ENCODE measurements at places on chromosomes 2 and 18. TPM values are rescaled to one million over a fixed set of nuclear protein-coding genes. Genes with fewer than 3 reads are reported as not detected.

DNA sequence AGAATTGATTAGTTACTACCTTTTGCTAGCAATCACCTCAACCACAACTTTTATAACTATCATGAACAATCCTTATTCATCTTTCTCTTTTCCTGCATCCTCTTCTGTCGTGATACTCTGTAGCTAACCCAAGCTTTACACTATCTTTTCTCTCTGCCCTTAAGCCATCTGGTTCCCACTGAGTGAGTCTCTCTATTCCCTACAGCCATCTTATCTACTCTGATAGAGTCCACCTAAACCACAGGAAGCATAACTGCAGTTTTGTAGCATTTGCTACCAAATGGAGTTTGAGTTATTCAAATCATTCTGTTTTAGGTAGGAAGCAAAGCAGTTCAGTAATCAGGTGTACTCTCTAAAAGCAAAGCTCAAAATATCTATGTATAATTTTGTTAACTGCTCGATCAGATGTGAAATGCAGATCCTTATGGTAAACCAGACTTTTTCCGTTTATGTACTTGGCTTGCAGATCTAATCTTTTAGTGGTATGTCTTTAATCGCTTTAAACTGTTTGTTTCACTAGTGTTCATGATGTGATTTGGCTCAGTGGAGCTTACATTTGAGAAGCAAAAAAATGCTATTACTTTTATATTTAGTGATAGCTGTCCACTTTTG, 91.0 kb downstream of the CSRNP3 start:
- DNase-seq, result no peak

DNA sequence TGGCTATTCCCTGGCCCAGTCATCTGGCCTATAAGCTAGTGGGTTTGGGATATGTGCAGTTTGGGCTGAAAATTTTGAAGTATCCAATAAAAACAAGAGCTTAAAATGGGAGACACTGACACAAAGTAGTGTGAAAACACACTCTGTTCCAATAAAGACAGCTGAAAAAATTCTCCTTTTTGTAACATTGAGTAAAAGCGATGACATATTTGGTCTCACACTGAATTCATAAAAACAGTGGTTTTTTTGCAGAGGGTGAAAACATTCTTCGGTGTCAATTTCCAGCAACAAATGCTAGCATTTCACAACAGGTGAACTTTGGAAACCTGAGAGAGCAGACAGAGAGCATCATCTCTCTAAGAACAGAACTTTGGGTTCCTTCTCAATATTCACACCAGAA, 142.2 kb downstream of the OSR1 start:
- no peak for DNase-seq

GRCh38 chr2:237411683-237412423, 2.1 kb downstream of the COL6A3 start:
- DNase-seq, result no peak

GRCh38 chr2:11995456-11995855, 249.0 kb downstream of the LPIN1 start:
- no peak for DNase-seq

Gene MROH2A
- total RNA-seq, result 0.33 TPM

Gene CTAGE1
- not detected for total RNA-seq

Gene CD8A
- 0.20 TPM for total RNA-seq
